ENCODE measurements at places on chromosomes 2 and 18.

DNA sequence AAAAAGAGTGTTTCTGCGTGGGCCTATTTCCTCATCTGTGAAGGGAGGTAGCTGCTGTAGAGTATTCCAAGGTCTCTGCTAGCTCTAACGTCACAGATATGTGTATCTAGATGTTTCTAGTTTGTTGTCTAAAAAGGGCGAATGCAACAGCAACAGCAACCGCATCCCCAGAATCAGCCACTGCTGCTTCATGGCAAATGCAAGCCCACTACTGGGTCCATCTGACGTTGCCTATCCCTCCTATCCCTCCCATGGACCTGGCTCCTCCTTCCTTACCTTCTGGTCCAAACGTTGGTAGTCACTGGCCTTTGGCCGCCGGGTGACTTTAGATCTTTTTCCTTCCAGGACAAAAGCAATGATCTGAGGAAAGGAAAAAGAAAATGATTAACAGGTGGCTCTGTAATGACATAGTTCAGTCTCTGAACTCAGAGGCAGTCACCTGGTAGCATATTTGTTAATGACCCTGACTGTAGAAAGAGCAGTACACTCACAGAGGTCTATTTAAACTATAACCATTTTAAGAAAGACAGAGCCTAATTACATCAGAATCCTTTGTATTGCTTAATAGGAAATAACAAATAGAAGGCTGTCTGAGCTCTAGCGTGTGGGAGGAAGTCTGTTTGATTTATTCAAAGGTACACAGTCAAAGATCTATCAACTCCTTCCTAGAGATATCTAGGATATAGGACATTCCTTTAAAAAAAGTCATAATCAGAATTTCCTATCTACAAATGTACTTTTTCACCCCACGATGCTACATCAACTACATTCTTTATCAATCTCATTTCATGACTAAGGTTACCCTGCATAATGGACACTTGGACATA, 2.9 kb downstream of the TGOLN2 start:
- DNase-seq: no peak

DNA sequence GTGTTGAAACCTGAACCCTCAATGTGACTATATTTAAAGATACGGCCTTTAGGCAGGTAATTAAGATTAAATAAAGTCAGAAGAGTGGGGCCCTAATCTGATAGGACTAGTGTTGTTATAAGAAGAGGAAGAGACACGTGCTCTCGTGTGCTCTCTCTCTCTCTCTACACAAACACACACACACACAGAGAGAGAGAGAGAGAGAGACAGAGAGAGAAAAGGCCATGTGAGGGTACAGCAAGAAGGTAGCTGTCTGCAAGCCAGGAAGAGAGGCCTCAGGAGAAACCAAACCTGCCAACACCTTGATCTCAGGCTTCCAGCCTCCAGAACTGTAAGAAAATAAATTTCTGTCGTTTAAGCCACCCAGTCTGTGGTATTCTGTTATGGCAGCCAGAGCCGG, 106.7 kb downstream of the FTCDNL1 start:
- no peak for DNase-seq

DNA sequence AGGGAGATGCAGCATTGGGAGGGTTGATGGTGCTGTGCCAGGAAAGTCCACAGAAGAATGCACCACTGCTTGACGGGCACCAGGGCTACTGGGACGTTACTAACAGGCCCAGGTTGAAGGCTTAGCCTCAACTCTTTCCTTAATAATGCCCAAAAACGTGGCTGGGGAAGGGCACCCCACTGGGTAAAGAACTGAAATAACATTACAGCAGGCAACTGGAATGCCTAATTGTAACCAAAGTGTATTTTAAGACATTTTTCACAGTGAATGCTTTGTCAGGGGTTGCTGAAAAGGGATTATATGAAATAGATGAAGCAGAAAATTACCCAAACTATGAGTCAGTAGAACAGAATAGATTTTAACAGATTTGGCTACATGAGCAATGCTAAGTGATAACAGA, 191.3 kb downstream of the CMPK2 start:
- DNase-seq: no peak

GRCh38 chr2:218010140-218010983, 7.6 kb upstream of the TNS1 start:
- DNase-seq: no peak

- no peak for DNase-seq
Measured at GRCh38 chr18:68417826-68418225, 297.1 kb downstream of the TMX3 start.

DNA sequence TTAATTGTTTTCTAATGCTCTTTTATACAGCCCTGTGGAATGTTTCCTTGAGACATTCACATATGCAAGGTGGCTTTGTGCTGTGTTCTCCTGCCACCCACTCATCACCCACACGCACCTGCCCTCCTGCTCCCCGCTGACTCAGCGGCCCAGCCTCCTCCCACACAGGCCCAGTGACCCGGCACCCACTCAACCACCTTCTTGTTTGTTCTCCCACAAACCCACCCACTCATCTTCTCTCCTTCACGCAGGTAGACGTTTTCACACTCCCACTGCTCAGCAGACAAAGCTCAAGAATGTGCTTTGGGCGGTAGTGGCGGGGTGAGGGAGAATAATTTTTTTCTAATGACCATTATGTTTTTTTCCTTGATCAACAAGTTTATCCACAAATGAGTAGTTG, 28.6 kb upstream of the NEMP2 start:
- DNase-seq: peak; percentile 24

- no peak for DNase-seq
Measured at GRCh38 chr2:120391911-120392665, 46.2 kb downstream of the INHBB start.

GRCh38 chr2:96249654-96250053, 16.1 kb downstream of the TMEM127 start:
- no peak for DNase-seq

GRCh38 chr18:41119031-41119430, 836.0 kb upstream of the PIK3C3 start:
- no peak for DNase-seq

GRCh38 chr2:75728614-75729419, 18.1 kb upstream of the GCFC2 start:
- DNase-seq: no peak

- no peak for DNase-seq
Measured at GRCh38 chr18:50398947-50399346, 24.1 kb downstream of the SKA1 start.

DNA sequence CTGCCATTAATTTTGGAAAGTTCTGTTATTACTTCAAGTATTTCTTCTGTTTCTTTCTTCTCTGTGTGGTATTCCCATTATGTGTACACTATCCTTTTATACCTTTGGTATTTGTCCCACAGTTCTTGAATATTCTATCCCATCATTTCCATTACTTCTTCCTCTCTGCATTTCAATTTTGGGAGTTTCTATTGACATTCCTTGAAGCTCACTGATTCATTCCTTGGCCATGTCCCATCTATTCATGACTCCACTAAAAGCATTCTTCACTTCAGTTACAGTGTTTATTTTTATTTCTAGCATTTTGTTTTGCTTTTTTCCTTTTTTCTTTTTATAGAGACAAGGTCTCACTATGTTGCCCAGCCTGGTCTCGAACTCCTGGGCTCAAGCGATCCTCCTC, 30.3 kb downstream of the PROC start:
- no peak for DNase-seq

GRCh38 chr2:212997526-212998020, 153.8 kb downstream of the IKZF2 start:
- DNase-seq: no peak

DNA sequence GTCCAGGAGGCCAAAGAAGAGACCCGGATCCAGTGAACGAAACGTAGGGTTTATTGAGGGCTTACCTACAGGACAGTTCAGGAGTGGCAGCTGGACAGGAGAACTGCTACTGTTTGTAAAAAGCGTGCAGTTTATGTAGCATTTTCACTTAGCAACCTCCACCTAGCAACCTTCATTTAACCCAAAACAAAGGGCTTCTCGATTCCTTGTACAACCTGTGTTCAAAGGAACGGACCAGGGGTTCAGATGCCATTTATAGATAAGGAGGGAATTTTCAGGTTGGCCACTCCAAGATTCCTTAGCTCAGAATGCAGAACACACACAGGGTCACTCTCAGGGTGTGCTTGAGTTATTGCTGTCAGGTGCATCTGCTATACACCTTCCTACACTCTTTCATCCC, 65.1 kb upstream of the YWHAQ start:
- no peak for DNase-seq

- DNase-seq: no peak
Measured at GRCh38 chr18:57813245-57813644, 10.1 kb upstream of the ATP8B1 start.

GRCh38 chr2:150882751-150883612, 378.7 kb downstream of the RBM43 start:
- DNase-seq: no peak

- DNase-seq: no peak
Measured at GRCh38 chr2:15040429-15041084, 408.0 kb downstream of the LRATD1 start.

DNA sequence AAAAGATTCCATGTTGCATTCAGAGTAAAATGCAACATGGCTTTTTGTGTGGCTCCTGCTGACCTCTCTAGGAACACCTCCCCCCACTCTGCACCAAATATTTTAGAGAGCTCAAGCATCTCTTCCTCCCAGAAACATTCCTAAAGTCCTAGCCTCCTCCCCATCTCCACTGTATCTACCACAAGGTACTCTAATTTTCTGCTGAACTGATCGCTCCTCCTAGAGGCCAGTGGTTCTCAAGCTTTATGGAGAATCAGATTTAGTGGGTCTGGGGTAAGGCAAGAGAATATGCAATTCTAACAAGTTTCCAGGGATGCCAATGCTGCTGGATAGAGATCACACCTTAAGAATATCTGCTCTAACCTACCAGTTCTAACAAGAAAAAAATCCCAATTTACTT, 89.5 kb upstream of the HNRNPA3 start:
- no peak for DNase-seq

DNA sequence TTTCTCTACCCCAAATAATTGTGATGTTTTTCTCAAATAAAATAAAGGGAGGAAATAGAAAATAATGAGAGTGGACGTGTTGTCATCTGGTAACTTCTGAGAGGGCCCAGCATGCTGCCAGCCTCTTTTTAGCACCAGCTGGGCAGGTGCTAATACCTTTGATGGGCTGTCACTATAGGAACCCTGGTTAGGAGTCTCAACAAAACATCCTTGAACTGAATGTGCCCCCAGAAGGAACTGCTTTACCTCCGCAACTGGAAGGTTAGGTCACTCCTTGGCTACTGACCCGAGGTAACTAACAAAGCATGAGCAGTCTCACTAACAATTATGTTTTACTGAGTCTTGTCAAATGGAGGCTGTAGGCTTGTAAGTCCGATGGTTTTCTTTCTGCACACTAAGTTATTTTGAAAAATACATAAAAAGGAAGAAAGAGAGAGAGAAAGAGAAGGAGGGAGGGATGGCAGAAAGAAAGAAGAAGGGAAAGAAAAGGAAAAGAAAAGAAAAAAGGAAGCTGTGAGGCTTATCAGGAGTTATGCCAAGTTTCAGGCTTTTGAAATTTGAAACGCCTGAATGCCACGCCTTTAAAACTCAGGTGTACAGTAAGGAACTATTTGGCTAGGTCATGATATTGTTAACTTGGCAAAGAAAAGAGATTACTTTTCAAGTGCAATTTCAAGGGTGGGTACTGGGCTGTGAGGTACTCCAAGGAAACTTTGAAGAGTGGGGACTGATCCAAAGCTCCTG, 91.0 kb downstream of the TGIF1 start:
- no peak for DNase-seq

- no peak for DNase-seq
Measured at GRCh38 chr2:226552571-226553285, 246.9 kb downstream of the IRS1 start.

DNA sequence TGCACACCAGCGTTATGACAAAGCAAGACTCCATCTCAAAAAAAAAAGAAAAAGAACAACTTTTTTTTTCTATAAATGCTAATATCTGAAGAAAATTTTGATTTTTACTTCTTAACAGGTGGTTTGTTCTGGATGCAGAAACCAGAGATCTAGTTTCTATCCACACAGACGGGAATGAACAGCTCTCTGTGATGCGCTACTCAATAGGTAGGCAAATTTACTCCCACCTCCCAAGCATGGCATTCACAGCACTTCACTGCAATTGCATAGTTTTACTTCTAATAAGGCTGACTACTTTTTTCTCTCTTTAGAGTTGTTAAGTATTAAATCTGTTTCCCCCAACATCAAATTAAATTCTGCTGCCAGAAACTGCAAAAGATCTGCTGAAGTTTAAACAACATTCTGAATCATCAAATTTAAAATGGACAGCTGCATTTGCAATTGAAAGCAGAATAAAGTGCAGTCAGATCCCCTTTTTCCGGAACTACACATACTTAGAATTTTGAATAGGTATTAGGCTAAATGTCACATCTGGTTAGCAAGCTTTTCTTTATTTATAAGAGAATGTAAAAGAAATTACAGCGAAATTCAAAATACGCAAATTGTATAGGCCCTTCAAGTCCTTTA, 45.1 kb downstream of the COX7A2L start:
- no peak for DNase-seq

DNA sequence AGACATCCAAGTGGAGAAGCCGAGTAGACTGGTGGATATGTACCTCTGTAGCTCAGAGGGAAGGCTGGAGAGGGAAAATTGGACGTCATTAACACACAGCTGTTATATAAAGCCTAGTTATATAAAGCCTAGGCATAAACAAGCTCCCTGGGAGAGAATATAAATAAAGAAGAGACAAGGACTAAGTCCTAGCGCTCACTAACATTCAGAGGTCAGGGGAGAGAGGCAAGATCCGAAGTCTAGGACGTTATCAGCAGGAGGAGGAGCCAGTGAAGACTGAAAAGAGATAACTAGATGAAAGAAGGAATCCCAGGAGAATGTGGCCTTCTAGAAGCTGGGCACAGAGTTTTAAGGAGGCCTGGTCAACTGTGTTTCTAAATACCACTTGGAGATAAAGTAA, 55.3 kb downstream of the NOL10 start:
- DNase-seq: no peak

DNA sequence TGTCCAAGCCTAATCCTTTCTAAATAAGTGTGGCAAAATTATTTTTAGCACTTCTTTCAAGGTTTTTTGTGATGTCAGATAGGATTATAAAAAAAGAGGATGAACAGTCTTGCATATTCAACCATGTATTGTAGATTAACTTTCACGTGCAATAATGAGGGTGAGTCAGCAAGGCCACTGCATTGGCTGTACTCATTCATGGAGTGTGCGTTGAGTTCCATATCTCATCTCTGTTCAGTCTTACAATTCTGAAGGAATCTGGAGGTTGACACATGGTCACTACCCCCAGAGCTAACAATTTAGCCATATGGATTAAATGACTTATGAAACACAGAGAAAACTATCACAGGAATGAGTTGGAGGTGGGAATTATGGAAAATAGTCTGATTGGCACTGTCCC, 810.5 kb downstream of the SLC4A3 start:
- no peak for DNase-seq

- no peak for DNase-seq
Measured at GRCh38 chr2:148996805-148997204, 41.7 kb upstream of the LYPD6B start.

GRCh38 chr2:27152796-27153464, 4.1 kb downstream of the TCF23 start:
- no peak for DNase-seq

- DNase-seq: no peak
Measured at GRCh38 chr2:134468776-134469175, 214.9 kb downstream of the MGAT5 start.

- no peak for DNase-seq
Measured at GRCh38 chr18:59038295-59039039, 101.2 kb upstream of the SEC11C start.
